ENCODE measurements at places on chromosomes 1 and 21.

- no peak for DNase-seq
- peak overlapping the region; percentile 83 for H3K27ac ChIP-seq
- no peaks in the 10 kb centered on the region for H3K27me3 ChIP-seq
Measured at GRCh38 chr1:29712801-29713200, 476.5 kb downstream of the PTPRU start.

- H3K4me3 ChIP-seq, result no peak overlapping the region
- no peak overlapping the region for H3K27ac ChIP-seq
- no peaks in the 10 kb centered on the region for H3K36me3 ChIP-seq
- no peak for DNase-seq
- peaks cover 3% of the 10 kb centered on the region for H3K27me3 ChIP-seq
- no peaks in the 10 kb centered on the region for H3K4me1 ChIP-seq
Measured at GRCh38 chr1:12548973-12549459, 69.0 kb downstream of the DHRS3 start.

DNA sequence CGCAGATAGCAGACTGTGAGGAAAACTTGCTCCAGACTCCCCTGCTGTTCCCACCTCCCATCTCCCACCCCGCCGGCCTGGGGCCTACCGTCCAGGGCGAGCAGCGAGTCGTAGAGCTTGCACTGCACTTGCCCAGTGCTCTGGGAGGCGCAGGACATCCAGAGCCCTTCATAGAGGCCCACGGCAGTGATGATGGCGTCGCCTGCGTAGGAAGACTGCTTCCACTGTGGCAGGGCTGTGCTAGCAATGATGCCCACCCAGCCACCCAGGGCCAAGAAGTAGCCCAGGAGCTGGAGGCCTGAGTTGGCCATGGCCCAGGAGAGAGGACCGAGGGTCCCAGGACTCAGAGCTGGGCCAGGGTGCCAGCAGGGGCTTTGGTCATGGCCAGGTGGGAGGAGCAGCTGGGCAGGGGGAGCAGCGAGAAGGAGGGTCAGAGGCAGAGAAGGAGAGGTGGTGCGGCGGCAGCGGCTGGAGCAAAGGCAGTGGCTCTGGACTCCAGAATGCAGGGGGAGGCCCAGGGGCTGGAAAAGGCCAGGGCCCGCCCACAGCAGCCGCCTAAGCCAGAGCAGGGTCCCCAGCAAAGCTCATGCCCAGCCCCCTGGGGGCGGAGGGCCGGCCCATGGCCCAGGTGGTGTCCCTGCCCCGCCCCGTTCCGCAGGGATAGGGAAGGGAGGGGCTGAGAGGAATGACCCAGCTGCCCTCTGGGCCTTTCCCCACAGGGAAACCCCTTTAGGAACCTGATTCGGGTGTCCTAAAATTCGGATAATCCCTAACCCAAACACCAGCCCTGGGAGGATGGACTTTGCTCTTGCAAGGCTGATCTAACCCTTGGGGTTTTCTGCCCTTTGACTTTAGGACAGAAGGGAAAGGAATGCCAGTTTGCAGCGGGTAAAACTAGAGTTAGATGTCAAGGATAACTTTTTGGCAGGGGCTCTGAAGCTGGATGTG is at the start of gene CLDN19:
Gene CLDN19, minus strand, starts transcription at position 484 of the 948 bp plus-strand sequence. Its CDS starts 173 bp downstream, at position 311.
- H3K36me3 ChIP-seq, result no peaks in the 10 kb centered on the region
- H3K4me3 ChIP-seq, result no peak within 1 kb of the TSS
- no peak for DNase-seq
- H3K27me3 ChIP-seq, result no peaks in the 10 kb centered on the region
- peaks cover 6% of the 10 kb centered on the region for H3K4me1 ChIP-seq

DNA sequence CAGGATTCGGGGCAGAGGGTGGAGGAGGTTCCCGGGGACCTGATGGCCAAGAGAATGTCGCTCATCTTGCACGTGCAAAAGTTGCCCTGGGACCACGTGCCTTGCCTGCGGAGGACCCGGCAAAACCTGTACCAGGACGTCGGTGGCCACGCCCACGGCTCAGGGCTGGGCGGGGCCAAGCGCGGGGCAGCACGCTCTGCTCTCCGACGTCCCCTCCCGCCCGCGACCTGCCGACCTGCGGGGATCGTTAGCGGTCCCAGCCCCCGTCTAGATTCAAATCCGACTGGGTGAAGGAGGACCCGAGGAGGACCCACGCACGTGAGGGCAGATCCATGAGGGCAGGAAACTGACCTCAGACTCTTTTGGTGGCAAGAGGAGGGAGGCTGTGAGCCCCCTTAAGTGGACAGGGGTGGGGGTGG is at the start of gene C1orf167:
Gene C1orf167, plus strand, starts transcription at position 206 of the 419 bp plus-strand sequence. CDS start 2,208 bp downstream, outside the sequence.
- peak; percentile 27 for DNase-seq
- H3K27ac ChIP-seq, result no peak within 1 kb of the TSS
- no peaks in the 10 kb centered on the region for H3K4me1 ChIP-seq
- no peaks in the 10 kb centered on the region for H3K36me3 ChIP-seq
- peaks cover 21% of the 10 kb centered on the region for H3K27me3 ChIP-seq

DNA sequence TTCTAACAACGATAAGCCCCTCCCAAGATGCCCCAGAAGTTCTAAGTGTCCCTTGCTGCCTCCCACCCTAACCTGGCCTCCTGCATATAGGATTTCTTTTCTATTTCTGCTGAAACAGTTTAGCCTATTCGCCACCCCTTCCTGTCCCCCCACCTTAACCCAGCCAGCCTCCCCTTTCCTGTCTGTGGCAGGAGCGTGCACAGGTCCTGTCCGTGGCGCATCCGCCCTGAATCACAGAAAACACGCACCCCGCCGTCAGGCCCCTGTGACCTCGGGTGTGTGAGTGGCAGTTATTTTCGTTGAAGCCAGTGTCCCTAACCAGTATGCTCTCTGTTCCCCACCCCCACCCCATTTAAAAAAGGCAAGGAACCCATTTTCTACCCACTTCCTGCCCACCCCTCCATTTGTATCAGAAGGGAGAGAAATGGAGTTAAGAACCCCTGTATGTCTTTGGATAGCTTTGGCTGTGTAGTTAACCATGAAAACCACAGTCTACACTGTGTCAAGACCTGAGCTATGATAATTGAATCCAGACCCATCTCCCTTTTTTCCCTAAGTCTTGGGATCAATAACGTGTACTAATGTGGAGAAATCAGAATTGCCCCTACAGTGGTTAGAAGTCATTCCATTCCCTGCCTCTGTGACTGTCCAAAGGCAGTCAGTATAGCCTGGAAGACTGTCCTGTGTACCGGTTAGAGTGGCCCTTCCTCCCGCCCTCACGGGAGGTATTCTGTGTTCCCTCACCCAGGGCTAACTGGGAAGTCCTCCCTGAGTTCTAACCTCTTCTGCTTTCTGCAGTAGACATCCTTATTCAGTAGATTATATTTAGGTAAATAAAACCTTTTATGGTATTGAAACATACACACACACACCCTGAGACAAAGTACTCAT is 1.8 kb downstream of the PLEKHO1 start:
- peak; percentile 55 for DNase-seq
- peak overlapping the region; percentile 79 for H3K27ac ChIP-seq
- peaks cover 24% of the 10 kb centered on the region for H3K27me3 ChIP-seq

- peaks cover 17% of the 10 kb centered on the region for H3K27me3 ChIP-seq
- DNase-seq, result no peak
- H3K36me3 ChIP-seq, result no peaks in the 10 kb centered on the region
- no peak overlapping the region for H3K27ac ChIP-seq
Measured at GRCh38 chr1:23013657-23014056, 2.0 kb downstream of the TEX46 start.

DNA sequence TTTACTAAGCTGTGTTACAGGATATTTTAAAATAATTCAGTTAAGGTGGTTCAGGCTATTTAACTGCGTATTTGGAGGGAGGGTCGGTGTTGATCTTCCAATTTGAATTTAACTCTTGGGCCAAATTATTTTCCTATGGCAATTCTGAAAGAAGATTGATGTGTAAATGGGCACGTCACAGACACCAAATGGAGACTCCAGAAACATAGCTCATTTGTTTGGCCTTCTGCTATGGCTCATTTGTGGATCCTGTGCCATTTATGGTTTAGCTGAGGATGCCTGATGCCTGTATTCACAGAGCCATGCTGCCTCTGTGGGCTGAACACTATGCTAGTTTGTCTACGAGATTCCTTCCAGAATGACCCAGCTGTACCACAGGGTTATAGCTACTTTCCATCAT is 70.6 kb downstream of the PTGER3 start:
- no peaks in the 10 kb centered on the region for H3K4me1 ChIP-seq
- peaks cover 7% of the 10 kb centered on the region for H3K27me3 ChIP-seq
- no peak overlapping the region for H3K27ac ChIP-seq
- H3K4me3 ChIP-seq, result no peak overlapping the region
- H3K36me3 ChIP-seq, result no peaks in the 10 kb centered on the region
- DNase-seq, result no peak

DNA sequence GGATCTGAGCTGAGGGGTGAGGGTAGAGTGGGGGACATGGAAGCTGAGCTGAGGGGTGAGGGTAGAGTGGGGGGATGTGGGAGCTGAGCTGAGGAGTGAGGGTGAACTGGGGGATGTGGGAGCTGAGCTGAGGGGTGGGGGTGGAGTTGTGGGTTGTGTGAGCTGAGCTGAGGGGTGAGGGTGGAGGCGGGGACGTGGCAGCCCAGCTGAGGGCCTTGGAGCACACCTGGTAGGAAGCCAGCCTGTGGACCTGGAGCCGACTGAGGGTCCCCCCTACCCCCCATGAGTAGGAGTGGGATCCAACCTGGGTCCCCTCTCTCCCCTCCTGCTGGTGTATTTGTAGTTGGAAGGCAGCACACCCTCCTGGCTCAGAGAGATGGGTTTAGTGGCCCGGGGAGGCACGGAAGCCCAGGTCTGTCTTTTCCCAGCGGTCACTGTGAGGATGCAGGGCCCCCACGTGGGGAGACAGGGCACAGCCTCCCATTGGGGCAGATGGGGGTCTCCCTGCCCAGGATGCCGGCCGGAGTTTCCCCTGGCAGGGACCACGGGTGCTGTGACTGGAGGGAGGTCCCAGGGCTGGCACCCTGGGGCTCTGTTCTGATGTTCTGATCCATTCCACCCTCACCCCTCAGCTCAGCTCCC is 13.2 kb upstream of the NPHP4 start:
- no peak overlapping the region for H3K4me3 ChIP-seq
- H3K27me3 ChIP-seq, result no peaks in the 10 kb centered on the region
- no peak overlapping the region for H3K27ac ChIP-seq
- no peak for DNase-seq

- H3K27me3 ChIP-seq, result no peaks in the 10 kb centered on the region
- H3K27ac ChIP-seq, result no peak overlapping the region
- no peaks in the 10 kb centered on the region for H3K4me1 ChIP-seq
Measured at GRCh38 chr1:181789395-181789794, 272.1 kb downstream of the ZNF648 start.

GRCh38 chr1:154840269-154841176 is 29.6 kb downstream of the KCNN3 start:
- H3K36me3 ChIP-seq, result no peaks in the 10 kb centered on the region
- no peaks in the 10 kb centered on the region for H3K4me1 ChIP-seq
- H3K27me3 ChIP-seq, result peaks cover 14% of the 10 kb centered on the region
- no peak for DNase-seq
- H3K4me3 ChIP-seq, result no peak overlapping the region

- H3K4me1 ChIP-seq, result peaks cover 51% of the 10 kb centered on the region
- H3K36me3 ChIP-seq, result peaks cover 2% of the 10 kb centered on the region
- no peak for DNase-seq
- no peak overlapping the region for H3K27ac ChIP-seq
- H3K4me3 ChIP-seq, result no peak overlapping the region
Measured at GRCh38 chr1:101185421-101185820, 51.4 kb upstream of the S1PR1 start.

DNA sequence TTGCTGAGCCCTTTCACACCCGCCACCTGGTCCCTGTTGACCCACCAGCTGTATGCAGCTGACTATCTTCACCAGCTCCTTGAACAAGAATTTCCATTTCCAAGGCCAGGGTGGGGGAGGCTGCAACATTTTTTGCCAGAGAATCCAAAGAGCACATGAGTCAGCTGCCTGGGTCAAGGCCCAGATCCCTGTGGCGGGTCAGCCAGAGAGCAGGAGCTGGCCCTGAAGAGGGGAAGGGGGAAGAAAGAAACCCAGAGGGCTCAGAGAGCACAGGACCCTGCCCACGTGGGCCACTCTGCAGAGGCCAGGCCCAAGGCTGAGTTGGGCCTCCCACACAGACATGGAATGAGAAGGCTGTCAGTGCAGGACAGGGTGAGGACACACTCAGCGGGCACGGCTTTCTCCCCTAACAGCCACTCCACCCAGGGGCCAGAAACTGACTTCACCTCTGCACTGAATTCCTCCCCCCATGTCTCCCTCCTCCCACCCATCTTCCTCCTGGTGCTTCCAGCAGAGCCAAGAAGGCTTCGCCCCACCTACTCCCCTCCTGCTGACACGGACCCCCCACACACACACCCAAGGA is 28.9 kb downstream of the S100A6 start:
- H3K27me3 ChIP-seq, result peaks cover 1% of the 10 kb centered on the region
- no peaks in the 10 kb centered on the region for H3K36me3 ChIP-seq
- H3K4me3 ChIP-seq, result no peak overlapping the region
- H3K27ac ChIP-seq, result no peak overlapping the region

- no peak overlapping the region for H3K4me3 ChIP-seq
- H3K27ac ChIP-seq, result no peak overlapping the region
Measured at GRCh38 chr1:190663962-190664361, 186.3 kb upstream of the BRINP3 start.

DNA sequence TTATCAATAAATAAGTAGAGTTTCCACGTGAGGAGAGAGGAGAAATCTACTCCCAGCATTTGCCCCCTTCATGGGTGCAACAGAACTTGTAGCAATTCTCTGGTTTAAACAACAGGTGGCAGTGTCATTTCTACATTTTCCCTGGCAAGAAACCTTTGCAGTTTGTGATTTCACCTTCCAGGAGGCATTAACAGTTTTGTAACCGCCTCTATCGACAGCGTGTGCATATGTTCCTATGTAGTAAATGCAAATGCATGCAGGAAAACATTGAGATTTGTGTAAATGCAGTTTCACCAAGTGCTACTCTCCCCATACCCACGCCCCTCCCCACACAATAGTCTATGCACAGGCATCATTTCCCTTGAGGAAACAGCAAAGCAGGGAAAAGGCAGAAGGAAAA is 494.7 kb downstream of the SMYD3 start:
- no peaks in the 10 kb centered on the region for H3K27me3 ChIP-seq
- no peak overlapping the region for H3K27ac ChIP-seq
- H3K4me3 ChIP-seq, result no peak overlapping the region

- DNase-seq, result no peak
- H3K36me3 ChIP-seq, result no peaks in the 10 kb centered on the region
- no peaks in the 10 kb centered on the region for H3K4me1 ChIP-seq
Measured at GRCh38 chr1:165228111-165228655, 128.3 kb downstream of the LMX1A start.

GRCh38 chr1:240527086-240527485 is 84.9 kb downstream of the GREM2 start:
- H3K27ac ChIP-seq, result no peak overlapping the region
- no peak overlapping the region for H3K4me3 ChIP-seq
- no peak for DNase-seq
- H3K27me3 ChIP-seq, result no peaks in the 10 kb centered on the region
- no peaks in the 10 kb centered on the region for H3K36me3 ChIP-seq
- no peaks in the 10 kb centered on the region for H3K4me1 ChIP-seq

- no peak overlapping the region for H3K27ac ChIP-seq
- no peak for DNase-seq
- no peak overlapping the region for H3K4me3 ChIP-seq
- H3K4me1 ChIP-seq, result no peaks in the 10 kb centered on the region
Measured at GRCh38 chr1:227214207-227214606, 104.1 kb downstream of the CDC42BPA start.
